ENCODE measurements at places on chromosomes 3 and 15.
A peak's percentile ranks its signal among the peaks of the same experiment; 100 is the strongest.

- DNase-seq, result no peak
Measured at GRCh38 chr3:71160785-71161546, 422.6 kb downstream of the FOXP1 start.

GRCh38 chr15:39075756-39076341 is 505.0 kb upstream of the THBS1 start:
- peak; percentile 18 for DNase-seq

- DNase-seq, result peak; percentile 86
Measured at GRCh38 chr15:80780416-80781221, 1.4 kb downstream of the CEMIP start.

DNA sequence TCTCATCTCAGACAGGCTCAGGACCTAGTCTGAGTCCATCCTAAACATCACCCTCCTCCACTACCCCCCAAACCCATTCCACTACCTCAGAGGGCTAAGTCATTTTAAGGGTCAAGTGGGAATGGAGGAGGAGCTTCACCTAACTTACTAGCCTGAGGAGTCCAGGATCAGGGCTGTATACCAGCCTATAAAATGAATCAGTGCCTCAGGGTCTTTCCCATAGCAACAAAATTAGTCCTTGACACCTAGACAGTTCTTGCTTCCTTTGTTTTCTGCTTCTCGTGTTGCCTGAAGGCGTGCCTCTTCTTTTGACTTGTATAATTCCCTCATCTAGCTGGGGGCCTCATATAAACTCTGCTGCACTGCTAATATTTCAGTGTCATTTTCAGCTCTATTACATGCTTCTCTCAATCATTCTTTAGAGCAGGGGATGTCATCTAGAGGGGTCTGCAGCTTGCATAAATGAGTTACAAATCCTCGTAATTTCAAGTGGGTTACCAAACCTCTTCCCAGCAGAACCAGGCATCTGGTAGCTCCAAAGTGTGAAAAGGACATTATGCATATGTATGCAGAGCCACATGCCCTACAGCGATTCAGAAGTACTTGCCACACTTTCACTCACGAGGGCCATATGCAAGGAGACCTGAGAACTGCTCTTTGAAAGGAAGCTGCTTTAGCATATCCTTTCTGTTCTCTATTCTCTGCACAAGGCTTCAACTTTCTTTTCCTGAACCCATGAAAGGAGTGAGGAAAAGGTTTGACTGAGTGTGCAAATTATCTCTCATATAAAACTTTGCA is 311.7 kb upstream of the SEMA6D start:
- DNase-seq, result no peak

DNA sequence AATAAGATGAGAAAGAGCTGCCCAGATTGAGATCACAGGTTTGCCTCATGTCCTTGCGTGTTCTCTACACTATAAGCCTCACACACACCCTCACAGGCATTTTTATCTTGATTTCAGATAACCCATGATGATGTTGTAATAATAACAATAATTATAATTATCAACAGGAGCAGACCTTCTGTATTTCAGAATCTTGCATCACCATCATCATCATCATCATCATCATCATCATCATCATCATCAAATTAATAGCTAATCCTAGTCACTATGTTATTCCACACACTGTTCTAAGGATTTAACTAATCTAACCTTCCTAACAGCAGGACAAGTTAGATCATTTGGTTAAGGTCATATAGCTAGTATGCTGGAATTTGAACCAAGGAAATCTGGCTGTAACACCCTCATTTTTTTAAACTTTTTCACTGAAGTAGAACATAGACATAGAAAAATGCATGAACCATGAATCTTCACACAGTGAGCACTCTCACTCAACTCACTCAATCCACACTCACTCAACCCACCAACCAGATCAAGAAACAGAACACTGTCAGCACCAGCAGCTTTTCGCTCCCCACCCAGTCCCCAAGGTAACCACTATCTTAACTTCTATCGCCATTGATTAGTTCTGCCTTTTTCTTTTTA is 1.8 kb upstream of the SH2D7 start:
- no peak for DNase-seq

DNA sequence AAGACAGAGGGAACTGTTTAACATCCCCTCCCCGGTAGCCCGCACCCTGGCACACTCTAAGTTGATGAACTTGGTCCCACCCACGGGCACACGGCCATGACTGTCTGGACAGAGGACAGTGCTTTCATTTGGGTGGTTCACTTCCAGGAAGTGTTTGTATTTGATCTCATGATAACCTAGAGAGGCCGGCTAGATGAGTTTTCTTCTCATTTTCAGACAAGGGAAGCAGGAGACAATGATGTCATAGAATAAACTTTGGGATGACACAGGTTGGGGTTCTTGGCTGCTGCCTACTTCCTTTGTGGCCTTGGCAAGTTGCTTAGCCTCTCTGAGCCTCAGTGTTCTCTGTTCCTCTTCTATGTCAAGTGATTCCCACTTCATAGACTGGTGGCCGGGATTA is 16.1 kb upstream of the LYSMD4 start:
- DNase-seq, result no peak

GRCh38 chr15:94582368-94582767 is 351.0 kb downstream of the MCTP2 start:
- DNase-seq, result no peak

GRCh38 chr3:111035316-111035715 is 36.3 kb upstream of the NECTIN3 start:
- no peak for DNase-seq

DNA sequence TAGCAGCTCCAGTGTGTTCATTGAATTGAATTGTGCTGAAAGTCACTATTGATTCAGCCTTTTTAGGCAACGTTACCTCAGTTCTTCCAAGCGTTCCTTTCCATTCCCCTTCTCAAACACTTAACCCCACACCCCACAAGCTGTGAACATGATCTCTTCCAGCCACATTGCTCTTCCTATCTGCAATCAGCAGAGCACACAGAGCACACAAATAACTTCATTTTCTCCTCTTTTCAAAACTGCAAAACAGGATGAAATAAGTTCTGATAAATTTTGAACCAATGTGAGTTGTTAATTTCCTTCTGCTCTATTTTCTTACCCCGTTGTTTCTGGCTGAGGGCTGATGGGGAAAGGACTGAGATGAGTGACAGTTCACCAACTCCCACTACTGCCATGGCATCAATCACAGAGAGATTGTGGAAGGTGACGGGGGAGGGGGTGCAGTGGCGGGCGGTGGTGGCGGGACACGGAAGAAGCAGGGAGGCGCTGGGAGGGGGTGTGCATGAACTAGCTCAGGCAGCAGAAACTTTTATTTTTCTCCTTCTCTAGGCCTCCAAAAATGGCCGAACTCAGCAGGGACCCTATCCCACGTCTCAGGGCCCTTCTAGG is 147.2 kb downstream of the SSR3 start:
- no peak for DNase-seq

DNA sequence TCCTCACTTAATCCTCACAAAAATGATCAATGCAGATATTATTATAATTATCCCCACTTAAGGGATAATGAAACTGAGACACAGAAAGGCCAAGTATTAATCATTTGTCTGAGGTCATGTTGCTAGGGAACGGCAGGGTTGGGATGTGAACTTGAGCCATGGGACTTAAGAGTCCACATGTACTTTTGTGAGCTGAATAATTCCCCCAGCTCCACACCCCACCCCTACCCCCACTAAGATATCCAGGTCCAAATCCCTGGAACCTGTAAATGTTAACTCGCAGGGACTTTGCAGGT is 290.5 kb upstream of the GADL1 start:
- DNase-seq, result no peak

DNA sequence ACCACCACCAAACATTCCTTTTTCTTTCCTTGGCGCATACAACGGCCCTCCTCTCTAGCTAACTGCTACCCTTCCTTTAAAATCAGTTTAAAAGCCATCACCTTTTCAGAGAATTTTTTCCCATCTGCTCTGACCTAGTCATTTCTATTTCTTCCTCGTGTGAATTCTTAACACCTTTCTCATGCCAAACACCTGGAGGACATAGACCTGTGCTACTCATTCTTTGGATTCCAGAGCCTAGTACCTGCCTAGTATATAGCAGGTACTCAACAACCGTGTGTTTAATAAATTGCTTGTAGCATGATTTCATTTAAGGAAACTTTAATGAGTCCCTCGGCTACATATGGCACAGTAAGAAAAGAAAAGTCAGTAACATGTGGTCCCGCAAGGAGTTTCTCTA is 2.0 kb upstream of the TPM1 start:
- DNase-seq, result no peak

Data from GM03348 (cell line).